ENCODE measurements at places on chromosomes 4 and X. TPM values are rescaled to one million over a fixed set of nuclear protein-coding genes. Genes with fewer than 3 reads are reported as not detected.

Gene FOXR2
- not detected for total RNA-seq

Gene TRMT44
- 13.2 TPM for total RNA-seq

Gene RGN
- 20.8 TPM for total RNA-seq

Gene VCX3B
- total RNA-seq = not detected

Gene CWH43
- not detected for total RNA-seq

Gene MAGEA11
- total RNA-seq = not detected

Gene ARHGEF6
- total RNA-seq = 8.2 TPM

Gene XKRX
- total RNA-seq = not detected

Gene ADGRG4
- total RNA-seq = not detected

Gene RHOH
- total RNA-seq = 7.9 TPM

Gene GYPB
- not detected for total RNA-seq

Gene C1QTNF7
- total RNA-seq = 4.4 TPM

Gene NHSL2
- 2.9 TPM for total RNA-seq

Gene PRRG3
- 1.0 TPM for total RNA-seq

Gene DGAT2L6
- total RNA-seq = not detected

Gene CSAG1
- not detected for total RNA-seq

Gene RBM3
- 194 TPM for total RNA-seq

Gene TMEM271
- not detected for total RNA-seq

Gene ASMTL
- 18.9 TPM for total RNA-seq

Gene GPR173
- total RNA-seq = 0.66 TPM

Gene PRR27
- not detected for total RNA-seq
